BE2C (cell line): ENCODE measurements at places on chromosomes 7 and 10.

DNA sequence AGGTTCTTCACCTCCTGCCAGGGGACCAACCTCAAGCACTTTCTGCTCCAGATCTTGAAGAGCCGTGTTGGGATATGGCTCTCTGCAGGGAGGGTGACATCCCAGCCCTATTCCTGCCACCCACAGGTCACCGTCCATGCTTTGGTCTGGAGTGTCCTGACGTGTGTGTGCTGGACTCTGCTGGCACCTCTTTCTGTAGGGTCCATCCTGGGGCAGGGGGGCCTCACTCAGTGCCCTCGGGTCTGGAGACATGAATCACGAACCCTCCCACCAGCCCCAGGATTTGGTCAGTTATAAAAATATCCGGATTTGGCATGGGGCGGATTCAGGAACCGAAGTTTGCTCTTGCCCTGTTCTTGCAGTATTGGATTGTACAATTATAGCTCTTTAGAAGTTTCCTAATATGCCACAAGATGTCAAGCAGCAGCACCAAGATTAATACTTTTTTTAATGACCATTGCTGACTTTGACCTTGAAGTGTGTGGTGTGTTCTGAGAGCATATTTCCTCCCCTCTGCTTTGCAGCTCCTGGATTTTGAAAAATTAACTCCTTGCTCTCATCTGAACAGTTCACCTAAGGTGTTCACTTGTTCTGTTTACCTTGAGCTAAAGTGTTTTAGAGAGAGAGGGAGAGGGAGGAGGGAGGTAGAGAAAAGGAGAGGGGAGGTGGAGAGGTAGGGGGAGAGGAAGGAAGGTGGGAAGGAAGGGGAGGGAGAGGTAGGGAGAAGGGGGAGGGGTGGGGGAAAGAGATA, 95.4 kb upstream of the SHH start:
- DNase-seq, result no peak

GRCh38 chr7:45894665-45895062, 6.4 kb downstream of the IGFBP1 start:
- DNase-seq, result no peak

GRCh38 chr7:47456210-47456955, 125.5 kb downstream of the TNS3 start:
- DNase-seq, result no peak

GRCh38 chr7:91083855-91084644, 180.2 kb upstream of the FZD1 start:
- DNase-seq, result no peak

GRCh38 chr10:34757933-34758332, 57.2 kb downstream of the PARD3 start:
- no peak for DNase-seq

DNA sequence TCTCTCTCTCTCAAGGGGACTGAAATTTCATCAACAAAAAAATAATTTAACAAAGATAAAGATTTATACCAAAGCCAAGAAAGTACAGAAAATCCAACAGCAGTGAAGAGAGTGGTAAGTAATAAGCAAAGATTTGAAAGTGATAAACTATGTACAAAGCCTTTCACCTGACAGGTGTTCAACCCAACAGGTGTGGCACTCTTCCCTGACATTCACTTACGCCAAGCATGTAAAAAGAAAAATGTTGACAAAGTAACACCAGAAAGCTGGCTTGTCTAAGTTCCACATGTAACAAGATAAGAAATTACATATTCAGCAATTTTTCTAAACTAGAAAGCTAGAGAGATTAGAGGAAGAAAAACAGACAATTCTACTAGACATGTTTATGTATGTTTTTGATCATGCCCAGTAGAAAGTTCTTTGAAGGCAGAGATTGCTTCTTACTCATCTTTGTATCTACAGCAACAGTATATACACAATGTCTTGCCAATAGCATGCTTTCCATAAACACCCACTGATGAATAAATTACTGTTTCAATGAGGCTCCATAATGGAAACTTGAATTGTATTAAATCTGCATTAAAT, 468.5 kb downstream of the PARD3 start:
- no peak for DNase-seq

DNA sequence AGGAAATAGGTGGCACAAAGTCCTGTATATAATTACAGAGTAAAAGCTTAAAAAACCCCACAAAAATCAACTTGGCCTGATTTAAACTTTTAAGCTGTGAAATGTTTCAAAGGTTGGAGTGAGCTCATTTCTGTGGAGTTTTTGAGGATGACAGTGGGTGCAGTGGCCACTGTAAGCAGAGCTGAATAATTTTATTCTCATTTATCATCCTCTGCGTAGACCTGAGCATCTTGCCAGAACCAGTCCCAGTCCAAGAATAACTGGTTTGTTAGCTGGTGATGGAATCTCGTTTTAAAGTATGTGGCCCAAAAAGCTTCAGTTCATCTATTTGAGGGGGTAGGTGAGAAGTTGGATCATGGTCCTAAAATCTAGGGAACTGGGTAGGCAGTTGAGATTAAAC, 4.4 kb downstream of the BMPER start:
- DNase-seq, result no peak

DNA sequence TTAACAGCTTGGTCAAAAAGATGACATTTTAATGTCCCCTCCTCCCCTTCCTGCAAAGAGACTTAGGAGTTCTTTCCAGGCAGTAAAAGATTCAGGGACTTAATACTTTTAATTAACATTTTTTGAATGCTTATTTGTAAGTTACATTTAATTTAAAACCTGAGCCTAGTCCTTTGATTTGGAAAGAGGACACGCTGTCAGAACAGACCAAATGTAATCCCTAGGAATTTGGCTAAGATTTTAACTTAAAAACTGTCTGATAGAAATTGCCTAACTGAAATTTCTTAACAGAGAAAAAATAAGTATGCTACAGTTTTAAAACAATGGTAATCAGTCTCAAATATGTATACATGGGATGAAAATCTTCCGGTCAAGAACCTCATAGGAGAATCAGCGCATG, 98.5 kb downstream of the NRP1 start:
- DNase-seq, result no peak

GRCh38 chr10:63265222-63265617, 132.1 kb downstream of the NRBF2 start:
- peak; percentile 51 for DNase-seq

- DNase-seq, result no peak
Measured at GRCh38 chr10:128657548-128657947, 531.3 kb upstream of the MKI67 start.

- DNase-seq, result no peak
Measured at GRCh38 chr7:157874870-157875229, 538.0 kb downstream of the DNAJB6 start.

DNA sequence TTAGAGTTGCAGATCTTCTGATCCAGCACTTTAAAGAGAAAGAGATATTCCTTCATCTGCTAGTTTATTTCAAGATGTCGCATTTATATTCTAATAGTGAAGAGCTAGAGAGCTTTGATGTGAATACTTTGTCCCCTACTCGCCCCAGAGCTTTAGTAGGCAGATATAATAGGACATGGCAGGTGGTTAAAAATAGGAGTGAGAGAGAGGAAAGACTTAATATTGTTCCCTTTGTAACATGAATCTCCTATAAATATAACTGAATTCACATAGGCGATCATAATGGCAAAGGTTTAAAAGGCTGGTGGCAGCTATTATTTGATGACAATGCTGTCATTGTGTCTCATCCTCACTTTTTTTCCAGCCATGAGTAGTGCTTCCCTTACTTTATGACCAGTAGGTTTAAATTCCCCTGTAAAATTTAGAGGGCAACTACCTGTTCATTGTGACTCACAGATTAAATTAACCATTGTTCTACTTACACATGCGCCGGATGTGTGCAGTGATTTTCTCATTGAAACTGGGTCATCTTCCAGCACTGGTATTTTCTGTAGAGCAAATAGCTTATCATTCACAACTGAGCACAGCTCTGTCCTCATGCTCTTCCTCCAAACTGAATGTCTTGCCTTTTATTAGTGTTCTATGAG, 906.7 kb upstream of the CELF2 start:
- no peak for DNase-seq

GRCh38 chr10:646118-646524, 43.3 kb downstream of the DIP2C start:
- no peak for DNase-seq

DNA sequence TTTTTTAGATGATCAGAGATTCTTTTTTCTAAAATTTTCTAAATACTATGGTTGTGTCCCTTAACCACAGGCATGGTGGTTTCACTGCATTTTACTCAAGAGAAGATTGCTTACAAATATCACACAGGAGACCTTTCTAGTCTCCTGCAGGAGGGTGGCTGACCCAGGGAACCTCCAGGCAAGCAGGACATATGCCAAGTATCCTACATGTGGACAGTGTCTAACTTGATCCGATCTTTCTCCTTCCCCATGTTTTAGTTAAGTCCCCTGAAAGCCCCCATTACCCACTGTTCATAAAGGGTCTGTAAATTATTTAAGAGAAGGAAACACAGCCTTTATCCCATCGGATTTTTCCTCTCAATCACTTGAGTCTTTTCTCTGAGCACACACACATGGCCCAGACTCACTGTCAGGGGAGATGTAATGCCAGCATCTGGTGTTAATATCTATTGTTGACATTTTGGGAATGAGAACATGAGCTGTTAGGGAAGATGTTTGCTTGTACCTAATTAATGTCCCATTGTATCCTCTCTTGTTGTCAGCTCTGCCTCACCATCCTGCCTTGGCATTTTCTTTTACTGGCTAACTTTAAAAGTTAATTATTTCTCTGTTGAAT, 755.2 kb downstream of the AUTS2 start:
- DNase-seq, result no peak

GRCh38 chr7:1638215-1638661, 31.8 kb upstream of the ELFN1 start:
- DNase-seq, result no peak

DNA sequence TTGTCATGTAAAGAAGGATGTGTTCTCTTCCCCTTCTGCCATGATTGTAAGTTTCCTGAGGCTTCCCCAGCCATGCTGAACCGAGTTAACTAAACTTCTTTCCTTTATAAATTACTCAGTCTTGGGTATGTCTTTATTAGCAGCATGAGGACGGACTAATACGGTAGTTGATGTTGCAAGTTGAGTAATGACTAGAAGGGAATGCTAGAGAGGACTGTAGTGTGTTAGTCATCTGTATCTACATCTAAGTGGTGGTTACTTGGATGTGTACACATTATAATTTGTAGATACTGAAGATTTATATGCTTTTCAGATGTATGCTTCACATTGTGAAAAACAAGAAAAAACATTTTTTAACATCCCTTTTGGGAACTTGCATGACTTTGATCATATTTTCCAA, 244.6 kb downstream of the POLR1F start:
- DNase-seq, result no peak

GRCh38 chr7:20064181-20064970, 152.8 kb downstream of the MACC1 start:
- DNase-seq, result no peak

GRCh38 chr7:106125417-106125816, 13.3 kb upstream of the SYPL1 start:
- no peak for DNase-seq

DNA sequence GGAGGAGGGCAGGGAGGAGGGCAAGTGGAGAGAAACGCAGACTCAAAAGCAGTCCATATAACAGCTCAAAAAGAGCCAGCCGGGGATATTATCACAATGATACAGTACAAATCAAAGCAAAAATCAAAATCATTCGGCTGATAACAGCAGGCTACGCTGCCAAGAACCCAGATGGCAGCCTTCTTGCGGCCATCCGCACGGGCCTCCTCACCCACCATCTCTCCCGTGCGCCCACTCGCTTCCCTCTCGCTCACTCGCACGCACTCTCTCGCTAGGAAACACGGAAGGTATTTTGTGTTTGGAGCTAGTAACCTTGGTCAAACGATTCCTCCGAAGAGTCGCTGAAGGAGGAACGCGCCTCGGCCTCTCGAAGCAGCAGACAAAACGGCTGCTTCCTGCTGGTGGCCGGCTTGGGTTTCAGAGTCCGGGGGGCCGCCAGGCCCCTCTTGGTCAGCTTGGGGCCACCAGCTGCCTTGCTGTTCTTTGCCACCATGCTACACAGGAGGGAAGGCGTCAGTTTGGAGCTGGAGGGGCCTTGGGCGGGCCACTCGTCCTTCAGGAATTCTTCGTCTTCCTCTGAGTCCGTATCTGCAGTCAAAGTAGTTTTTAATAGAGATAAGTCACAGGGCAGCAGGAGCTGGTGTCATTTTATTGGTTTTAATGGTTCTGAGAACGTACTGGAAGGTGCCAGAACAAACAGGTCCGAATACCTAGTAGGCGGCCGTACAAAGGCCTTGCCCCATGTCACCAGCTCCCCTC, 68.9 kb downstream of the SLC29A4 start:
- DNase-seq, result no peak

GRCh38 chr10:117684672-117685211, 142.2 kb downstream of the EMX2 start:
- no peak for DNase-seq

- DNase-seq, result no peak
Measured at GRCh38 chr10:4649886-4650508, 176.0 kb upstream of the AKR1E2 start.

DNA sequence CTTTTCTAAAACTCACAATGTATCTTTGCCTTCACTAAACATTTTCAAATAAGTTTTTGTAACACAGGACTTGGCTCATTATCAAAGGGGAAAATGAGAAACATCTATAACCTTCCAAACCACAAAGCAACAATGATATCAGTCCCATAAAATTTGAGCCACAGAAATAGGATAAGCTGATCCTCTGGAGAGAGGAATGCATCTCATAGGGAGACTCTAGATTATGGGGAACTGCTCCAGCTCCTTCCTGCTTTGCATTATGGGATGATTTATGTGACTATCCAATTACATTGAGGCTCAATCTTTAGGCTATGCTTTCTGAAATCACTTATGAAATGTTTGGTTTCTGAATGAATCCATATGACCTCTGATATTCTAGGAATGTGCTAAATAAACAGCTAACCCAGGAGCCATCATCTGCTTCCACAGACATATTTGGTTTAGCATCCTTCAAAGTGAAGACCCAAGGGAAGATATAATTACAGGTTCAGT, 70.4 kb downstream of the CUBN start:
- DNase-seq, result no peak

DNA sequence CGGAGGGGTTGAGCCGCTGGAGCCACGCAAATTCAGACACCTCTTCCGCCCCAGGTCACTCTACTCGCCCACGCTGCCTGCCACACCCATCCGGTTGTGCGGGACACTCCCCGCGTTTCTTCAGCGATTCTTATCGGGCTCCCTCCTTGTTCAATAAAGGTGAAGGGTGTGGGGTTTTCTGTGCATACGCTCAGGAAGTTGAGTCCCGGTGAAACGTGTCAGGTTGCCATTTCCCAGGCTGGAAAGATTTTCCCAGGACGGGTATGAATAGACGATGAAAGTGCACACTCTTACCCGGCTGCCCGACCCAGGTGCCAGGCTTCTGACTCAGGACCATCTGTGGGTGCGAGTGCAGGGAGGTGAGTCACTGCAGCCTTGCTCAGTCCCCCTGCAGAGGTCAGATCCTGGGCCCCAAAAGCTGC, 22.0 kb downstream of the KLF6 start:
- DNase-seq, result no peak

GRCh38 chr10:60524541-60524940, 134.9 kb upstream of the ANK3 start:
- DNase-seq, result no peak
